ENCODE measurements at places on chromosomes 5 and 9.

GRCh38 chr5:56496581-56497063 is 263.5 kb upstream of the ANKRD55 start:
- DNase-seq, result no peak

DNA sequence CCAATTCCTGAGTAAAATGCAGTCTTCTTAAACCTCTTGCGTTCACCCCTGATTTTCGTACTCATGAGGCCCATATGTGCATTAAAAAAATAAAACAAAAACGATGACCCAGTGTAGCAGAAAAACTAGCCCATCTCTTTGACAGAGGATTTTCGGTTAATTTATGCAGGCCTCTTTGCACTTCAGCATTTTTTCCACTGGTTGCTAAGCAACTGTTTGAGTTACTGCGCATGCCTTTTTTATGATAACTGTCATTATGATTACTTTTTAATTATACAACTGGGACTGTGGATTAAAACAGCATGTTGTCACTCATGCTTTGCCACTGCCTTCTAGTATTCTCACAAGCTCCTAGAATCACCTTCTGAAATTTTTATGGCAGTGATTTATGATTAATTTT is 165.0 kb downstream of the SMARCA2 start:
- no peak for DNase-seq

DNA sequence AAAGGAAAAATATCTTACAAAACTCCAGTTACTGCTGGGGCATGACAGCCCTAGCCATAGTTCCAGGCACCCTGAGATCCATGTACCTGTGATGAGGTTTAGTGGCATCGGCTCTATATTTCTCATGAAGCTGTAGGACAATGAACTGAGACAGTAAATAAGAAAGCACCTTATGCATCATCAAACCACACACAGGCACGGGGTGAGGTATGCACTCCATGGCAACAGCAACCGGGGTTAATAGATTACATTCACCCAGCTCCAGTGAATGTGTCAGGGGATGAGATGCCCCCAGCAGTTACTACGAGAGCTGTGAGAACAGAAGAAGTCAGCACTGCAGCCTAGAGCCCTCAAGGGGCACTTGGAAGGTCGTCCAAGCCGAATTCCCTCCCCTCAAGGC is 162.0 kb upstream of the S1PR3 start:
- DNase-seq, result no peak

GRCh38 chr9:136645352-136645902 is 17.3 kb upstream of the EGFL7 start:
- DNase-seq, result no peak

DNA sequence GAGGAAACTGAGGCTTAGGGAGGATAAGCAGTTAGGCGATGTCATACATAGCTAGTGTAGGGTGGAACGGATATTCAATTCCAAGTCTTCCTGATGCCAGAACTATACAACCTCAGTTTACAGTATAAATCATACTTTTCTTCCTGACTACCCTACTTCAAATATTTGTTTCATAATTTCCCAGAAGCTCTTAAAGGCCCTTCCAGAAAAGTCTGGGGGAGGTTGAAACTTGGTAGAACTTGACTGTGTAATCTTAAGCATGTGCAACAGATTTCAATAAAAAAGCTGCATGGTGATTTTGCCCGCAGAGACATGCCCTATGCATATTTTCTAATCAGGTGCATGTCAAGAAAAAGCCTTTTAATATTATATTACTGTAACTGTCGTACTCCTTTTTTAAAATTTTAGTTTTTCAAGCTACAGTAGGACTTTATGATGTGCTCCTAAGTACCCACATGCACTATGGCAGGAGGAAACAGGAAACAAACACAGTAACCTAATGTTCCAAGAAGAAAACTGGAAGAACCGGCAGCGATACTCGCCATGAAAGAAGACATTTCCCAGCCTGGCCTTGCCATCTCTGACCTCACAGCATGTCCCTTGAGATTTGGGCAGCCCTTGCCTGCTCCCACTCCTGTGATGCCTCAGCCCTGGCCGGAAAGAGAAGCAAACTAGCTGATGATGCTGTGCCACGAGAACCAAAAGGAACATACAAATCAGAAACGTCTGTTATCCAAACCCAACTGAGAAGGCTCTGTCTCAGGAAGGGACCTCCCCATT is 266.0 kb downstream of the EFNA5 start:
- DNase-seq, result no peak

Measured in HepG2 (cell line).